Spinal cord (tissue), 10 donors: ENCODE measurements at places on chromosomes 5 and 9.

- DNase-seq, result no peak
Measured at GRCh38 chr5:92418341-92418740, 1035.2 kb upstream of the ARRDC3 start.

GRCh38 chr5:171706736-171707441, 78.7 kb upstream of the SMIM23 start:
- DNase-seq, result no peak

GRCh38 chr5:173317091-173317730, 11.0 kb downstream of the STC2 start:
- no peak for DNase-seq

DNA sequence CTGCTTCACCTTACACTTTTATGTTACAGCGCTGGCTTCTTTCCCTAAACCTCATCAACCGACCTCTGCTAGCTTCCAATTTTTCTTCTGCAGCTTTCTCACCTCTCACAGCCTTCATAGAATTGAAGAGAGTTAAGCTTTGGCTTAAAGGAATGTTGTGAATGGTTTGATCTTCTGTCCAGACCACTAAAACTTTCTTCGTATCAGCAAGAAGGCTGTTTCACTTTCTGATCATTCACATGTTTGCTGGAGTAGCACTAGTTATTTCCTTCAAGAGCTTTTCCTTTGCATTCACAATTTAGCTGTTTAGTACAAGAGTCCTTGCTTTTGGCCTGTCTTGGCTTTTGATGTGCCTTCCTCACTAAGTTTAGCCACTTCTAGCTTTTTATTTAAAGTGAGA, 49.5 kb downstream of the NR3C1 start:
- DNase-seq, result no peak

DNA sequence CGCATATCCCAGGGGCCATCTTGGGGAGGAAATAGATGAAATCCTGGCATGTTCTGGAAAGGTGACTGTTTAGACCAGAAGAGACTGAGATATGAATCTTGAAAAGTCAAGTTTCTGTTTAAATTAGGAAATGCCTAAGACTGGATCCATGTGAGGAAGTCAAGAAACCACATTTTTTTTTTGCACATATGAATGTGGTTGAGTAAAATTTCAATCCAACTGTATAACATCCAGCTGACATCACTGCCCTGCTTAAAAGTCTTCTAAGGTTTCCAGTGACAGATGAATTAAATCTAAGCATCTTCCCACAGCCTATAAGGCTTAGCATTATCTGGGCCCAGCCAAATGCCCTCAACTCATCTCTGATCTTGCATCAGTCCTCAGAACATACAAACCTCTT, 47.7 kb upstream of the TCERG1 start:
- DNase-seq, result no peak

- DNase-seq, result no peak
Measured at GRCh38 chr9:86667307-86667706, 280.0 kb downstream of the GAS1 start.

DNA sequence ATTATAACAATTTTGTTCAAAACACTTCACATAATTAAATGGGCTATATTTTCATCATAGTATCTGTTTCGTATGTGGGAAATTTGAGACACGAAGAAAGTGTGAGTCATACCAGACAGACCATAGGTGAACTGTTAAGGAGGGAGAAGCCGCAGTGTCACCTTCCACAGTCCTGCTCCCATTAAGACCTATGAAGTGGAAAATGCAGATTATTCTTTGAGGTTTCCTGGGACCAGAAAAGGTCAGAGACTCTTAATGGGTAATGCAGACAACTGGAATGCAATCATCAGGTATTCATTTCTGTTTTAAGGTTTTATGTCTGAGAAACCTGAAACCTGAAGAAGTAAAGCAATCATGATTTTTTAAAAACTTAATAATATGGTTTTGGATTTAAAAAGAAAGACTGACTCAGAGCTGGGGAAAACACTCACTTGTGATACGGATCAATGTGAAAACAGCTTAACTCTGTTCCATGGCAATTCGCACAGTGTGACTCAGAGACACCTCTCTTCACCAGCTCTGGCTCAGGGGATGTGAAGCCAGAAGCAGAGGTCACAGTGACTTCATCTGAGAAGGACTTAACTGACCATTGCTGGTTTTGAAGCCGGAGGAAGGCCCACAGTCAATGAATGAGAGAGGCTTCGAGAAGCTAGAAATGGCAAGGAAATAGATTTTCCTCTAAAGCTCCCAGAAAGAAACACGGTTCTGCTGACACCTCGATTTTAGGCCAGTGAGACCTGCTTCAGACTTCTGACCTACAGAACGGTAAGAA, 17.2 kb upstream of the GCNT1 start:
- DNase-seq, result no peak

DNA sequence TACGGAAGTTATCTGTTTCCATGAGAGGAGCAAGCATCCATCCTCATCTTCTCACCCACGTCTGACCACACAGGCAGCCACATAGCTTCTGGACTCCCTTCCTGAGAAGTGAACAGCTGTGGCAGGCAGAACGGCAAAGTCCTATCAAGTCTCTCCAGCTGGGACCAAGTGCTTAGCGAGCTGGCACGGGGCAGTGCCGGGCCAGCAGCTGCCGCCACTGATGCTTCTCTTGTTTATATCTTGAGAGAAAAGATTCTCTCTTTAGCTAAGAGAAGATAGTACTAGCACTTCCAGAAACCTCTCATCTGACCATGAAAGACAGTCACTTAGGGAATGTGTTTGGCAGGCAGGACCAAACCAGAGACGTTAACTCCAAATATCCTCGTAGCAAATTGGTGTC, 37.2 kb downstream of the PLAC8L1 start:
- no peak for DNase-seq

GRCh38 chr5:154486427-154486866, 8.4 kb upstream of the HAND1 start:
- no peak for DNase-seq

GRCh38 chr9:88458716-88459465, 70.6 kb downstream of the SPIN1 start:
- no peak for DNase-seq

GRCh38 chr5:115542086-115542485, 2.5 kb downstream of the FEM1C start:
- DNase-seq, result no peak

DNA sequence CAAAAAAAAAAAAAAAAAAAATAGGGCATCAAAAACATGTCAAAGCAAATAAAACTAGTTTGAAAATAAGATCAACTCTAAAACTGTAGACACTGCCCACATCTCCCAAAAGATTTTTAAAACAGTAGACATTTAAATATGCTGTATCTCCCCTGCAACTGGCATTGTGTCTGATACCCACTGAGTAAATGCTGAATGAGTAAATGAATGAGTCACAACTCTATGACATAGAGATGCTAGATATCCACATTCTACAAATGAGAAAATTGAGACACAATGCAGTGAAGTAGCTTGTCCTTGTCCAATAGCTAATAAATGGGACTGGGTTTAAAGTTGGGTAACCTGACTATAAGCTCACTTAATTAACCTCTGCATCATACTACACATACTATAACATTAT, 14.1 kb upstream of the MAP1B start:
- DNase-seq, result no peak

DNA sequence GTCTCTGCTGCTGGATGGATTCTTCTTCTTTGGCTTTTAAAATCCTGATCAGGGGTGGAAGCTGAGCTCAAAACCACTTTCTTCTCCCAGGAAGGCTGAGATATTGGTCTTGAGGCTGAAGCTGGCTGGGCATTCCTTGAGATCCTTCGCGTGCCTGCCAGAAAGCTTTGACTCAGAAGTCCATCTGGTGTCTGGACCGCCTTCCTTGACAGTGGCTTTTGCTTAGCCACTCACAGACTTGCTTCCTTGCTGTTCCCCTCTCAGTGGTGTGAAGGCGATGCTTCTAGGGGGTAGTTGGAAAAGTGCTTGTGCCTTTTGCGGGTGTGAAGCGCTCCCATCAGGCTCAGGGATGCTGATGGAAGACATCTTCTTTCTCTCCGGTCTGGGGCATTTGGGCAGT, 45.9 kb downstream of the RGS3 start:
- DNase-seq, result no peak

DNA sequence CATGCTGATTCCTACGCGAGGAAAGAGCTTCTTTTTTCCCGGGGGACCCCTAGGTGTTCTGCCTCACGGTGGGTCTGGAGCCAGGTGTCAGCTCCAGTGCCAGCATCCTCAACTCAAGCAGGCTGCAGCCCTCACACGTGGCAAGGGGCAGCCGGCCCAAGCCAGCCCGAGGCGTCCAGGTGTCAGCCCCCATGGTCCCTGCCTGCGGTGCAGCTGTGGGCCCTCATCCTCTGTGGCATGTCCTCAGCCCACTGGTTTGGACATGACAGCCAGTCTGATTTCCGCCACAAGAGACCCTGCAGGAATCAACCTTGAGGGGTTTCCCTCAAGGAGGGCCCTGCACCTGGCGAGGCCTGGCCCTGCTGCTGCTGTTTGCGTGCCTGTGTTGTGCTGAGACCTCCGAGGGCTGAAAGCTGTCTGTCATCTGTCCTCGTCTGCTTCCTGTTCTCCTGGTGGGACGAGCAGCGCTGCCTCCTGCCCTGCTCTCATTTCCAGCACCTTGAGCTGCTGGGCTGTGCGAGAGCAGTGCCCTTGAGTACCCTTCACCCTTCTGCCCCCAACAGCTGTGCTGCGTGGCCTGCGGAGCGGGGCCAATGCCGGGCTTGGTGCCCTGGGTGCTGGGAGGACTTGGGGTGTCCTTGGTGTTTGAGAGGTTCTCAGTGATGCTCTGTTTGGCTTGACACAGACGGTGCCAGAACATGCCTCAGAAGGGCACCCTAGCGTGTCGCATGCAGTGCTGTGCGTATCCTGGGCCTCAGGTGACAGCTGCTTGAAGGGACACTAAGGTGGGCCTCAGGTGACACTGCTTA, 137.6 kb downstream of the CACNA1B start:
- no peak for DNase-seq

GRCh38 chr5:54743997-54744788, 226.6 kb downstream of the SNX18 start:
- DNase-seq, result no peak

DNA sequence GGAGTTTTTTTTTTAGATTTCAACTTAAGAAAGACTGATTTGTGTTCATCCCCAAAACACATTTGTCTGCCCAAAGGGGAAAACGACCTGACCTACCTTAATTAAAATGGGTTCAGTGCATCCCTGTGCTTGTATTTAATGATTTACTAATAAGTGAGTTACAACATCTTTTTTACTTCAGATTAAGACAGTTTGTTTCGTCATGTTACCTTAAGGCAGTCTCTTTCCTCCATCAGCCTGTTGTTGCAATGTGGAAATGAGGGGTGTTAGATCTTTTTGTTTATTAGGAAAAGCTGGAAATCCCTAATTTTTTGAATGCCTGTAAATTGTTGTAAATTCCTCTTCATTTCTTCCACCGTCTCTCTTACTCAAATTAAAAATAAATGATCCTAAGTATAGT, 177.5 kb downstream of the GDNF start:
- DNase-seq, result no peak

DNA sequence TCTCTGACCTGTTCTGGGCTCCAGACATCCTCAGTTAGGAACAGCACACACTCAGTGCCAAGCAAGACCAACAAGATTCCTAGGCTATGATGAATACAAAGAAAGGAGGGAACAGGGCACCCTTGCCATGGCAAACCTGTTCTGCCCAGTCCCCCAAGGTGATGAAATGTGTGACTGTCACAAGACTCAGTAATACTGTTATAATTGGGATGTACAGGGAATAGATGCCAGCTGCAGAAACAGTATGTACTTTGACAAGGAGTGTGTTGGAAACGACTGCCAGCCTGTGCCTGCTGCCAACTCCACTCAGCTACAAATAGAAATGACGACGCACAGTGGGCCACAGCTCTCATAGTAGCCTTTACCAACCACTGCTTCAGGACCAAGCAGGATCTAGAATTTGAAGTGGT, 453.0 kb downstream of the EFNA5 start:
- DNase-seq, result peak; percentile 80

DNA sequence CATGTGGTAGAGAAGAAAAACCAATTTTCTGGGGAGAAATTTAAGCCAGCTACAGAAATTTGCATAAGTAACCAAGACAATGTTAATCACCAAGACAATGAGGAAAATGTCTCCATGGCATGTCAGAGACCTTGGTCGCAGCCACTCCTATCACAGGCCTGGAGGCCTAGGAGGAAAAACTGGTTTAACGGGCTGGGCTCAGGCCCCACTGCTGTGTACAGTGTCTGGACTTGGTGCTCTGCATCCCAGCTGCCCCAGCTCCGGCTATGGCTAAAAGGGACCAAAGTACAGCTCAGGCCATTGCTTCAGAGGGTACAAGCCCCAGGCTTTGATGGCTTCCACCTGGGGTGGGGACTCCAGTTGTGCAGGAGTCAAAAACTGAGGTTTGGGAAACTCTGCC, 1075.1 kb upstream of the CDH18 start:
- DNase-seq, result no peak

- DNase-seq, result peak; percentile 81
Measured at GRCh38 chr5:113513384-113514288, at the start of gene YTHDC2. Gene YTHDC2, plus strand, starts transcription at chr5:113513694. Its CDS starts 202 bp downstream, at chr5:113513896.

- DNase-seq, result no peak
Measured at GRCh38 chr5:109452661-109453060, 42.9 kb upstream of the PJA2 start.

GRCh38 chr5:109998726-109999125, 309.0 kb downstream of the MAN2A1 start:
- DNase-seq, result no peak

DNA sequence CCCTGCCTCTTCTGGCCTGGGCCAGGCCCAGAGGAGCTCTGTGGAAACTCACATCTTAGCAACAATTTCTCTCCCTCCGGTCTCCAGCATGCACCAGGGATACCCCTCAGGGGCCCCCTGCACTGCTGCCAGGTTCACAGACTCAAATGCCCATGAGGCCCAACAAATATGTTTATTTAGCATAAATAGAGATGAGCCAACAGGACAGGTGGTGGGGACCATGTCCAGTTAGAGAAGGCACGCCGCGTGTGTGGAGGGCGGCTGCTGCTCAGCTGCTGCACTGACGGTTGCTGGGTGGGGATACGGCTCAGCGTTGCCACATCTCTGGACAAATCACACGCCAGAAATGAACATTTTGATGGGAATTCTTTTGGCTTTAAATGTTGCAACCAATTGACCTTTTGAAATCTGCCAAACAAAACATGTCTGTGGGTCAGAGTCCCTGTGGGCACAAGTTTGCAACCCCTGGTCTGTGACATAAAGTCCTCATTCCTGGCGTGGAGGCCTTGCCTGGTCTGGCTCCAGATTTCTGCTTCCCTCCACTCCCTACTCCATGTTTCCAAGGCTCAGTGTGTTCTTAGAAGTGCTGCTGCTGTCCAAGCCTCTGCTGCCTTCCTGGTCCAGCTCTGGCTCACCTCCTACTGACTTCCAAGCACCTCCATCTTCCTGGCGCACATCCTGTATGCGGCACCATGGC, 88.9 kb downstream of the AMBP start:
- DNase-seq, result no peak
